ENCODE measurements at places on chromosomes 7 and 10.

DNA sequence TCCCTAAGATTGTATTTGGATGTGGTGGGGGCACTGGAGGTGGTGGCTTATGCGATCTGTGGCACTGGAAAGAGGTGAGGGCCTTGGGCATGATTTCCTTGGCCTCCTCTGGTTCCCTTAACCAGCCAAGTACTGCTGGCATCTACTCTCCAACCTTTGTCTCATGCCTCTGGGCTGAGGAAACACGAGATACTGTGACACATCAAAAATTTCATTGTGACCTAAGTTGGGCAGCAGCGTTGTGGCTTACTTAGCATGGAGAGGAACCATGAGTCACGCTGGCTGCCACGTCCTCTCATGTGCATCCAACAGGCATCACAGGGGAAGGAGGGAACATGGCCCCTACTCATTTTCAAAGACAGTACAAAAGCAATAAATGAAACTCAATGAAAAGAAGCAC is 29.7 kb upstream of the GSDME start:
- DNase-seq: no peak

GRCh38 chr7:138903186-138903820 is 77.9 kb downstream of the KIAA1549 start:
- peak; percentile 76 for DNase-seq

GRCh38 chr7:19249281-19249680 is 104.1 kb upstream of the FERD3L start:
- no peak for DNase-seq

DNA sequence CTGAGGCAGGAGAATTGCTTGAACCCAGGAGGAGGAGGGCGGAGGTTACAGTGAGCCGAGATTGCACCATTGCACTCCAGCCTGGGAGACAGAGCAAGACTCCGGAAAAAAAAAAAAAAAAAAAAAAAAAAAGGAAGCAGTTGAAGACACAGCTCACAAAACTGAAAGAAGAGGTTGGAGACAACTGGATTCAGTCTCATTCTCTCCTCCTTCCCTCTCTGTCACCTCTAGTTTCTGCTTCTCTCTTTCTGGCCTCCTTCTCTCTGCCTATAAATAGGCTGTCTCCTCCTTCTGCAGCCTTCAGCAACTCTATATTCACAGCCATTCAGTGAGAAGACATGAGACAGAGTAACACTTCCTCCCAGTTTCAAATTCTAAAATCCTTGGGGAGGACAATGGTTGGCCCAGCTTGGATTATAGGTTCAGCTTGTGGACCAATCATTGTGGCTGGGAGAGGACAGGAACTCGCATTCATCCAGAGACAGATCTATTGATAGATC is 125.6 kb upstream of the HABP2 start:
- DNase-seq: no peak

DNA sequence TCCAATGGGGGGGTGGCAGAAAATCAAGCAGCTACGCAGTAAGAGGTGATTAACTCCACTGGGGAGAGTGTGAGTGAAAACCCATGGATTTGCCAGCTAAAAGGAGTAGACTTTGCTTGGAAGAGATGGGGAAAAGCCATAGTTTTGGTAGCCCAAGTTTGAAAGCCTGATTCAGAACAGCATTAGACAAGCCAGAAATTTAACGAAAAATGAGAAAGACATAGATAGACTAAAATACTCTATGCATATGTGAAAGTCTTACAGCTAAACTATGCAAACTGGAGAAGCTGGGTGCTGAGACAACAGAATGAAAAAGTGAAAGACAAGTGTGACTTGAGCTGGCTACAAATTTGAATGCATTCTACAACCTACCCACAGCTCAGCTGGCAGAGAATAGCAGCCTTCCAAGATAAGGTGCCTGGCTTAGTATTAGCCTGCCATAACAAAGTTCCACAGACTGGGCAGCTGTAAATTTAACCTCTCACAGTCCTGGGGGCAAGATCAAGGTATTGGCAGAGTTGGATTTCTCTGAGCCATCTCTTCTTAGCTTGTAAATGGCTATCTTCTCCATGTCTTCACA is 156.6 kb downstream of the CDC14C start:
- no peak for DNase-seq
